Liver (tissue), 10 donors: ENCODE measurements at places on chromosomes 5 and 9. TPM values are rescaled to one million over a fixed set of nuclear protein-coding genes. Genes with fewer than 3 reads are reported as not detected.

DNA sequence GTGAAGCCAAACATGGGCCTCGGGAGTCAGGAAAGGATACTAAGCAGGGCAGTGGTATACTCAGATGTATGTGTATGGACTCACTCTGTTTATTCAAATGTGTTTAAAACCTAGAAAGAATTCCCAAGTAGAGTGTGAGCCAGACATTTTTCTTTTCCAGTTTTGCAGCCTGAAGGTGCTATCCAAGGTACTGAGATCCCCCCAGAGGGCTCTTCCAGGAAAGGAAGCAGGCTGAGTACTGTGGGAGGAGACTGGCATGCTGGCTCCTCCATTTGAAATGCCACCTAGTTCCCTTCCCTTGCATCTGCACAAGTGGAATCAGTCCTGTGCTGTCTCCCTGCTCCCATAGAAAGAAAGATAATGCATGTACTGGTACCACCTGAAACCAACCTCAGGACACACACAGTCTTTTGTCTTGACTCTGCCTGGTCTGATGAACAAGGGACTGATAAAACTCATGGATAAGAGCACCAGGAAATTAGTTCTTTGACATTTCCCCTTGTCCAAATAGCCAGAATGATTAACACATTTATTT is 85.9 kb downstream of the HRH2 start:
- no peak overlapping the region for H3K4me3 ChIP-seq
- H3K27ac ChIP-seq = no peak overlapping the region
- H3K4me1 ChIP-seq = no peaks in the 10 kb centered on the region
- no peak for DNase-seq
- H3K36me3 ChIP-seq = no peaks in the 10 kb centered on the region
- H3K27me3 ChIP-seq = no peaks in the 10 kb centered on the region

- H3K27me3 ChIP-seq = no peaks in the 10 kb centered on the region
- no peak overlapping the region for H3K4me3 ChIP-seq
- DNase-seq = no peak
- H3K27ac ChIP-seq = peak overlapping the region; percentile 65
These were observed 113.3 kb downstream of the MTREX start for GRCh38 chr5:55421074-55421529.

DNA sequence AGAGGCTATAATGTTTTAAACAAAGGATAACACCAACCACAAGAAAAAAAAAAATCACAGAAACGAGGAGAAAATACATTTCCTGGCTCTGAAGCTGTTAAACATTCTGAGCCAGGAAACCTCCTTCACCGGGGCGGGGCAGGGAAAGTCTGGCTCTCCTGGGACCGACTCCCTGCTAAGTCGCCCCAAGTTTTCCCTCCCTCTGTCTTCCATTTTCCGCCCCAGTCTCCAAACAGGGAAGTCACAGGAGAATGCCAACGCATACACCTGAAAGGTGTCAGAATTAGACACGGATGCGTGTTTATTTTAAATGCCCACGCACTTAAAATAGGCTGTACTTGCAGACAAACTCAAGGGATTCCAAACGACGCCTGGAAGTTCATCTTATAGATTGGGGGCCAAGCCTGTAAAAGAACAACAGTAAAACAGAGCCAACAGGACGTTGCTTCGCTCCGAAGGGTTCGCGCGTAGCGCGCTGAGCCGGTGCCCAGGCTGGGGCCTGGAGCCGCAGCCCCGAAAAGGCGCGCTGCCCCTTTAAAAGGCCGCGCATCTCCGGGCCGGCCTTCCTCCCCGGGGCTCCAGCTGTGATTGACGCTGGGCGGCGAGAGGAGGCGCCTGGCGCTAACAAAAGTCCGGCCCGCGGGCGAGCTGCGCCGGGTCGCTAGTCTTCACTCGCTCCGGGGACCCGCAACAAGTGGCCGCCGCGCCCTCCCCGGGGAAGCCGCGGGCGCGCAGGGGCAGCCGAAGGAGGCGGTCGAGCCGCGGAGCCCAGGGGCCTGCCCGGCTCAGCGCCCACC is at the start of gene FBXL7:
TSS of gene FBXL7 (plus strand) at position 653 of the 797 bp plus-strand sequence.
- H3K27me3 ChIP-seq = no peaks in the 10 kb centered on the region
- DNase-seq = peak; percentile 57
- H3K4me3 ChIP-seq = peak within 1 kb of the TSS; percentile 76
- peaks cover 14% of the 10 kb centered on the region for H3K4me1 ChIP-seq
- peak within 1 kb of the TSS; percentile 61 for H3K27ac ChIP-seq

DNA sequence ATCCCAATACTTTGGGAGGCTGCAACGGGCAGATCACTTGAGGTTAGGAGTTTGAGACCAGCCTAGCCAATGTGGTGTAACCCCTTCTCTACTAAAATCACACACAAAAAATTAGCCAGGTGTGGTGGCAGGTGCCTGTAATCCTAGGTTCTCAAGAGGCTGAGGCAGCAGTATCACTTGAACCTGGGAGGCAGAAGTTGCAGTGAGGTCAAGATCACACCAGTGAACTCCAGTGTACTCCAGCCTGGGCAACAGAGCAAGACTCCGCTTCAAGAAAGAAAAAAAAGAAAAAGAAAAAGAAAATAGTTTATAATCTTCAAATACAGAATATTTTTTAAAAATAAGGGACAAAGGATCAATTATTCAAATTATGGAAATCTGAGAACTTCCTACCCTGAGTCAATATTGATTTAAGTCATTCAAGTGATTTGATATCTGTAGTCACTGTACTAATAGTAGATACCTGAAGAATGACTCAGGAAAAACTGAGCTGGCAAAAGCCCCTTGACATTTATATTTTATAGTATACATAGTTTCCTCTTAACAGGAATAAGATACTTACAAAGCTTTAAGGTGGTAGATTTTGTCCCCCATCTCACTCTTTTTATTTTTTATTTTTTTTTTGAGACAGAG is 61.8 kb downstream of the PTBP3 start:
- no peak overlapping the region for H3K4me3 ChIP-seq
- no peaks in the 10 kb centered on the region for H3K27me3 ChIP-seq
- H3K36me3 ChIP-seq = no peaks in the 10 kb centered on the region
- H3K27ac ChIP-seq = no peak overlapping the region
- no peak for DNase-seq

GRCh38 chr9:33469891-33470290 is 3.8 kb downstream of the NOL6 start:
- peaks cover 25% of the 10 kb centered on the region for H3K36me3 ChIP-seq
- DNase-seq = no peak
- H3K27me3 ChIP-seq = no peaks in the 10 kb centered on the region
- no peak overlapping the region for H3K4me3 ChIP-seq

DNA sequence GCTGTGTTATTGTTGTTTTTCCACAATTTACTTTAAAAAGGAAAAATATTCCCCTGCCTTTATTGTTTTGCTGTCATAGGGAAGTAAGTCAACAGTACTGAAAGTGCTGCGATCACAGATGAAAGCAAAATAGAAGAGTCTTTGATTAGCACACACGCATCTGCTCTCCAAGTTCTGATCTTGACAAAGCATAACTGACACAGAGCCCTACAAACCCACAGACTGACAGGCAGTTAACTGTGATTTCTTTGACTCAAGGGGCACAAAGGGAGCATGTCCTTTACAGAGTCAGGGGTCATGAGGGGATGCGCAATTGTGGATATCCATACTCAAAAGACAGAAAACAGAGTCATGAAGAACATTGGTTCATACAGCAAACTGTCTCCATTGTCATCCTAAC is 123.7 kb downstream of the SNCAIP start:
- no peaks in the 10 kb centered on the region for H3K36me3 ChIP-seq
- no peak for DNase-seq
- H3K4me1 ChIP-seq = no peaks in the 10 kb centered on the region
- H3K27me3 ChIP-seq = no peaks in the 10 kb centered on the region
- no peak overlapping the region for H3K4me3 ChIP-seq

- H3K27me3 ChIP-seq = no peaks in the 10 kb centered on the region
- H3K4me3 ChIP-seq = no peak overlapping the region
- H3K36me3 ChIP-seq = no peaks in the 10 kb centered on the region
- H3K27ac ChIP-seq = no peak overlapping the region
- H3K4me1 ChIP-seq = no peaks in the 10 kb centered on the region
These were observed 5.6 kb upstream of the HSPB3 start for GRCh38 chr5:54449923-54450322.

DNA sequence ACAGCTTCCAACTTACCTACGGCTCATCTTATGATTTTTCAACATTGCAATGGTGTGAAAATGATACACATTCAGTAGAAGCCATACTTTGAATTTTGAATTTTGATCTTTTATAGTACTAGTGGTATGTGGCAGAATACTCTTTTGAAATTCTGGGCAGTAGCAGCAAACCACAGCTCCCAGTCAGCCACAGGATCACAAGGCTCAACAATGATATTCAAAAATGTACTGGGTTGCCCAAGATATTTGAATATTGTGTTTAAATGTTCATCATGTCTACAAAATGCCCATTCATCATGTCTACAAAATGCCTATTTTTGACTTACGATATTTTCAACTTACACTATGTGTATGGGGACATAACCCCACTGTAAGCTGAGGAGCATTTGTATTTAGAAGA is 81.3 kb upstream of the PRR16 start:
- no peak overlapping the region for H3K27ac ChIP-seq
- no peaks in the 10 kb centered on the region for H3K4me1 ChIP-seq
- H3K27me3 ChIP-seq = no peaks in the 10 kb centered on the region
- no peak overlapping the region for H3K4me3 ChIP-seq

- H3K27me3 ChIP-seq = no peaks in the 10 kb centered on the region
- H3K36me3 ChIP-seq = no peaks in the 10 kb centered on the region
- no peak for DNase-seq
- H3K4me1 ChIP-seq = no peaks in the 10 kb centered on the region
These were observed 75.2 kb downstream of the LMNB1 start for GRCh38 chr5:126852091-126852571.

DNA sequence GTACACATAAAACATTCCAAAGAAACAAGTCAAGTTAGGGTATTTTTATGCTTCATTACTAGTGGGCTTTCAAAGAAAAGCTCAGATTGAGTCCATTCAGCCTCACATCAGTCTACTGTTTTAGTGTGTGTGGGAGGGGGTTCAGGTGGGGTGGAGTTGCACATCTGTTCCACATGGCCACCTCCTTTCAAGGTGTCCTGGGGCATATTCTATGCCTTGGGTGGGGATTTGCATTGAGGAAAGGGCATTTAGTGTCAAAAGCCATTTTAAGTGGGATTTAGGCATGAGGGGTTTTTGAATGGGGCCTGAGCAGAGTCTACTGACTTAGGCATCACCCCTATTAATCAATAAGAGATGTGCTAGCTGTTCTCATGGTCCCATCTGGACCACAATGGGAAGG is 983.1 kb downstream of the TLE4 start:
- no peak overlapping the region for H3K4me3 ChIP-seq
- no peaks in the 10 kb centered on the region for H3K27me3 ChIP-seq
- H3K4me1 ChIP-seq = no peaks in the 10 kb centered on the region
- DNase-seq = no peak
- H3K36me3 ChIP-seq = no peaks in the 10 kb centered on the region
- no peak overlapping the region for H3K27ac ChIP-seq

DNA sequence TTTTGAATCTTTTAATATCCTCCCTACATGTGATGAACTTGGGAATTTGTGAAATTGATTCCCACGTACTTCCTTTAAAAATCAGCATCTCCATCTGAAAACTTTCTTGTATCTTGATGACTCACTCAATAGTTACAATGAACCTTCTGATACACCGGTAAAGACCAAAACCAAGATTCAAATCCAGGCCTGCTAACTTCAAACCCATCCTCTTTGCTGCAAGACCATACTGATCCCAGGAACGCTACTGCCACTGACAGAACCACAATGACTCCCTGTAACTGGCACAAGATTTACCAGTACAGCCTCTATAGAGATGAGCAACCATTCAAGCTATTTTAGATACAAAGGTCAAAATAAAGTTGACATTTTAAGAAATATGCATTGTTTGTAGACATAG is 332.9 kb downstream of the DNAH5 start:
- no peak overlapping the region for H3K4me3 ChIP-seq
- no peaks in the 10 kb centered on the region for H3K36me3 ChIP-seq
- no peaks in the 10 kb centered on the region for H3K27me3 ChIP-seq
- DNase-seq = no peak
- H3K27ac ChIP-seq = no peak overlapping the region
- no peaks in the 10 kb centered on the region for H3K4me1 ChIP-seq

- no peak overlapping the region for H3K4me3 ChIP-seq
- no peaks in the 10 kb centered on the region for H3K27me3 ChIP-seq
- H3K4me1 ChIP-seq = no peaks in the 10 kb centered on the region
- DNase-seq = no peak
- H3K36me3 ChIP-seq = no peaks in the 10 kb centered on the region
- no peak overlapping the region for H3K27ac ChIP-seq
These were observed 284.0 kb downstream of the TMEM38B start for GRCh38 chr9:105978336-105978735.

- H3K4me3 ChIP-seq = no peak overlapping the region
- no peak overlapping the region for H3K27ac ChIP-seq
- DNase-seq = no peak
- H3K4me1 ChIP-seq = peaks cover 4% of the 10 kb centered on the region
- peaks cover 5% of the 10 kb centered on the region for H3K27me3 ChIP-seq
- no peaks in the 10 kb centered on the region for H3K36me3 ChIP-seq
These were observed 128.3 kb upstream of the CCNH start for GRCh38 chr5:87541033-87541432.

DNA sequence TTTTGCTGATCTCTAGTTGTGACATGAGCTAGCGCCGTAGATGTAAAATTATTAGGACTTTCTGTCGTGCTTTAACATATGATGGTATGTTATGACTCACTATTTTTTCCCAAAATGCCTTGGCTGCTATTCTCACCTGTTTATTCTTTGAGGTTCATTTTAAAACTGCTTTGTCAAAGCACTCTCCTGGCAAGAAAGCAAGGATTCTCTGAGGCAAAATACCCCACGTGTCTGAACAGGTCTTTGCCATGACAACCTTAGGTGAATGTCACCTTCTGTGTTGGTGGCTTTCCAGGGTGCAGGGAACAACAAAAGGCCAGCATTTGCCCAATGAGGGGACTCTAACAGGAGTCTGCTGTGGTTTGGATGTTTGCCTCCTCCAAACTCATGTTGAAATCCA is 30.6 kb upstream of the COL5A1 start:
- no peaks in the 10 kb centered on the region for H3K36me3 ChIP-seq
- H3K4me3 ChIP-seq = no peak overlapping the region
- no peak for DNase-seq

DNA sequence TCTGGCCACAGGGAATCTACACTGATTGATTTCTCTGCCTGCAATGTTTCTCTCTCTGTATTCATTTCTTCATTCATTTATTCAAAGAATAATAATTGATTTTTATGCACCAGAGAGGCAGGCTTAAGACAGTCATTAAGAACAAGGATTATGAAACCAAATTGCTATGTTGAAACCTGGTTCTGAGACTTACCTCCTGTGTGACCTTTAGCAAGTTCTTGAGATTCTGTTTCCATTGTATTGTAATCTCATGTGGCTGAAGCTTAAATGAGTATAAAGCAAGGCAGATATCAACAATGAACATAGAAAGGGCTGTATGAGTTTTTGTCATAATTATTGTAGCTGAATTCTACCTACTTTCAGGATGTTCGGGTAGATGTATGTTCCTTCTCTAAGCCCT is 129.6 kb upstream of the GRIA1 start:
- H3K27me3 ChIP-seq = no peaks in the 10 kb centered on the region
- no peak for DNase-seq
- H3K4me3 ChIP-seq = no peak overlapping the region
- no peaks in the 10 kb centered on the region for H3K36me3 ChIP-seq
- no peak overlapping the region for H3K27ac ChIP-seq

Gene TAF11L5
- polyA plus RNA-seq = not detected

Gene PKD2L2
- polyA plus RNA-seq = not detected

Gene PCDHB2
- 0.05 TPM for polyA plus RNA-seq

Gene TLE1
- 25.5 TPM for polyA plus RNA-seq

Gene DMGDH
- 39.4 TPM for polyA plus RNA-seq

Gene GNA14
- 3.3 TPM for polyA plus RNA-seq

Gene TNC
- polyA plus RNA-seq = 0.19 TPM

Gene FOXD1
- not detected for polyA plus RNA-seq
